ENCODE measurements at places on chromosomes 11 and 22.

GRCh38 chr11:2390091-2390724 lies 10.3 kb upstream of the TSSC4 start:
- no peak for DNase-seq

GRCh38 chr11:59053387-59053786 lies 32.7 kb upstream of the GLYATL1B start:
- no peak for DNase-seq

- no peak for DNase-seq
Observed at GRCh38 chr11:14892577-14892976, 546 bp upstream of the CYP2R1 start.

GRCh38 chr22:48305726-48306235 lies 1521.9 kb downstream of the BRD1 start:
- no peak for DNase-seq

DNA sequence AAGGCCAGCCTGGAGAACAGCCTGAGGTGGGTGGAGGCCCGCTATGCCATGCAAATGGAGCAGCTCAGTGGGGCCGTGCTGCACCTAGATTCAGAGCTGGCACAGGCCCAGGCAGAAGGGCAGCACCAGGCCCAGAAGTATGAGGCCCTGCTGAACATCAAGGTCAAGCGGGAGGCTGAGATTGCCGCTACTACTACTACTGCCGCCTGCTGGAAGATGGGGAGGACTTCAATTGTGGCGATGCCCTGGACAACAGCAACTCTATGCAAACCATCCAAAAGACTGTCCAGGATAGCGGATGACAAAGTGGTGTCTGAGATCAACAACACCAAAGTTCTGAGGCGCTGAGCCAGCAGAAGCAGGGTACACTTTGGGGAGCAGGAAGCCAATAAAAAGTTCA lies 3.1 kb upstream of the TMEM218 start:
- DNase-seq: no peak

- no peak for DNase-seq
Observed at GRCh38 chr11:45794169-45794568, 10.8 kb upstream of the SLC35C1 start.

DNA sequence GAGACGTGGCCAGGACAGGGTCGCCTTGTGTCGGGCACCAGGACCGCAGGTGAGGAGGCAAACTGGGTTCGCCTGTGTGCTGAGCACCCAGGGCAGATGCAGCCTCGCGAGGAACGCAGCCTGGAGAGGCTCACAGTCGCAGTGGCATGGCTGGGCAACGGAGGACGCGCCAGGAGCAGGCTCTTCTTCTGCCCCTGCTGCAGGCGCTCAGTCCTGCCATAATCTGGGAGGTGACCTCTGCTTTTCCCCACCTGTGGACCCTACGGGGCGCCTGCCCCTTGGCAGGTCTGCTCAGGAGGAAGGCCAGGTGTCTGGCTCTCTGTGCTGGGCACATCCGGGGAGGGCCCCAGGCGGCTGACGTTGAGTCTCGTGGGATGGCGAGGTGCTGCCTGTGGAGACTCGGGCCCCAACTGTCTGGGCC lies 1136.2 kb downstream of the BRD1 start:
- DNase-seq: no peak
